ENCODE measurements at places on chromosomes 12 and 14. TPM values are rescaled to one million over a fixed set of nuclear protein-coding genes. Genes with fewer than 3 reads are reported as not detected.

- H3K27me3 ChIP-seq, result no peaks in the 10 kb centered on the region
- H3K4me1 ChIP-seq, result no peaks in the 10 kb centered on the region
- DNase-seq, result peak; percentile 10
- H3K4me3 ChIP-seq, result no peak overlapping the region
- H3K36me3 ChIP-seq, result no peaks in the 10 kb centered on the region
Observed at GRCh38 chr12:132152953-132153352, 8.7 kb downstream of the NOC4L start.

DNA sequence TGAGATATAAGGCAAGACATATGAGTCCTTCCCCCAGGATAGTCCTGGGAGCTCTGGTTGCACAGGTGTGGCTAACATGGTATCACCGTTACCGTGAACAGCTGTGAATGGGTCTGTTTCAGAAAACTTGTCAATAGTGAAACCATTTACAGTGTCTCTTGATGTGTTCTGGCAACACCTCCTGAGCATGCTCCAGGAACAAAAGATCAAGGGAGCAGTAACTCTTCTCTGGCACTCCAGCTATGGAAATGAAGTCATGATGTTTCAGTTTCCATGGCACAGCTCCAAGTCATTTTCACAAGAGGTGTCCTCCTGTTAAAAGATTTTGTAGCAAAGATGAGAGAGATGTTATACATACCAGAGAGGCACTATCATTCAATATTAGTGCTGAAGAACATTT lies 253.7 kb downstream of the SNAPC1 start:
- no peak overlapping the region for H3K4me3 ChIP-seq
- no peaks in the 10 kb centered on the region for H3K4me1 ChIP-seq
- no peak for DNase-seq
- no peaks in the 10 kb centered on the region for H3K36me3 ChIP-seq
- no peaks in the 10 kb centered on the region for H3K27me3 ChIP-seq

The SOX5 gene
- 2.5 TPM for total RNA-seq

- no peaks in the 10 kb centered on the region for H3K27me3 ChIP-seq
- no peak overlapping the region for H3K27ac ChIP-seq
- no peak overlapping the region for H3K4me3 ChIP-seq
- H3K4me1 ChIP-seq, result peaks cover 28% of the 10 kb centered on the region
- H3K36me3 ChIP-seq, result no peaks in the 10 kb centered on the region
Observed at GRCh38 chr12:96039516-96039915, 4.1 kb upstream of the LTA4H start.

- peaks cover 6% of the 10 kb centered on the region for H3K4me1 ChIP-seq
- no peak overlapping the region for H3K4me3 ChIP-seq
- no peaks in the 10 kb centered on the region for H3K36me3 ChIP-seq
- no peaks in the 10 kb centered on the region for H3K27me3 ChIP-seq
- peak overlapping the region; percentile 57 for H3K27ac ChIP-seq
- DNase-seq, result no peak
Observed at GRCh38 chr12:10069099-10069498, 29.7 kb downstream of the CLEC1A start.

GRCh38 chr12:5163661-5164060 lies 120.0 kb downstream of the KCNA5 start:
- no peaks in the 10 kb centered on the region for H3K36me3 ChIP-seq
- DNase-seq, result no peak
- H3K27ac ChIP-seq, result no peak overlapping the region
- H3K4me3 ChIP-seq, result no peak overlapping the region

- H3K36me3 ChIP-seq, result no peaks in the 10 kb centered on the region
- H3K4me3 ChIP-seq, result no peak overlapping the region
- H3K27ac ChIP-seq, result no peak overlapping the region
- no peaks in the 10 kb centered on the region for H3K4me1 ChIP-seq
- H3K27me3 ChIP-seq, result no peaks in the 10 kb centered on the region
- DNase-seq, result no peak
Observed at GRCh38 chr14:86404989-86405649, 875.2 kb downstream of the FLRT2 start.

The NKX2-1 gene
- not detected for total RNA-seq

DNA sequence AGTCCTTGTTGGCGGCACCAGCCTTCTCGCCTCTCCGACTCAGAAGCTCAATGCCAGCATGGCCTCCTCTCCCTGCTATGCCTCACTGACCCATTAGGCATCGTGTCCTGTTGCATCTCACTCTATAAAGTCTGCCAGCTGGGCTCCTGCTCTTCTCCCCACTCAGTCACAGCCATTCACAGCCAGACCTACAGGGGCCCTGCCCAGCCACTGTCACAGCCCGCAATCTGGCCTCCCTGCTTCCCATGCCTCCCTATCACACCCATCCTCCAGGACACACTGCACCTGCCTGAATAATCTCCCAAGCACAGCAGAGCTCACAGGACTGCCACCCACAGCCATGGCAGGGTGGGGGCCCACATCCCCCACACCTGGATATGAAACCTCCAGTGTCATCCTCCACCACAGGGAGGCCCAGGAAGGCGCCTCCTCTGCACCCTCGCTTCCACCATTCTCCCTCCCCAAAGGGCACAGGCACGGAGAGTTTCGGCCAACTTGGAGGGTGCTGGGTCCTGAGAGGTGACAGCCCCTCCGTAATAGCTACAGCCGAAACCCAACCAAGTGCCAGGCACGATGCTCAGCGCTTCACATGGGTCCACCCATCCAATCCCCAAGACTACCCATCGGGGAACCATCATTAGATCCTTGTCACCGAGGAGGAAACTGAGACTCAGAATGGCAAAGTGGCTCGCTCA lies 370.3 kb downstream of the BCL11B start:
- no peak for DNase-seq
- no peak overlapping the region for H3K27ac ChIP-seq
- no peaks in the 10 kb centered on the region for H3K4me1 ChIP-seq
- H3K4me3 ChIP-seq, result no peak overlapping the region
- peaks cover 44% of the 10 kb centered on the region for H3K27me3 ChIP-seq

The KCNK13 gene
- 1.2 TPM for total RNA-seq

- no peaks in the 10 kb centered on the region for H3K27me3 ChIP-seq
- DNase-seq, result peak; percentile 23
- H3K4me3 ChIP-seq, result no peak overlapping the region
- H3K27ac ChIP-seq, result peak overlapping the region; percentile 64
- peaks cover 17% of the 10 kb centered on the region for H3K4me1 ChIP-seq
Observed at GRCh38 chr12:26318661-26319068, 123.3 kb downstream of the SSPN start.

DNA sequence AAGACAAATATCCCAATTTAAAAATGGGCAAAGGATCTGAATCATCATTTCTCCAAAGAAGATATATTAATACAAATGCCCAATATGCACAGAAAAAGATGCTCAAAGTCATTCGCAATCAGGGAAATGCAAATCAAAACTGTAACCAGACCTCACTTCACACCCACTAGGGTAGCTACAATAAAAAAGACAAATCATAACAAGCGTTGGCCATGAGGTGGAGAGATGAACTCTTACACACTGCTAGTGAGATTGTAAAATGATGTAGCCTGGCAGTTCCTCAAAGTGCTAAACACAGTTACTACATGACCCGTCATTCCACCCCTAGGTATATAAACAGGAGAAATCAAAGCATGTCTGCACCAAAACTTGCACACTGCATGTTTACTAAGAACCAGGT lies 30.4 kb downstream of the CDC42BPB start:
- no peak for DNase-seq
- no peaks in the 10 kb centered on the region for H3K36me3 ChIP-seq
- no peak overlapping the region for H3K4me3 ChIP-seq
- H3K4me1 ChIP-seq, result peaks cover 36% of the 10 kb centered on the region
- no peaks in the 10 kb centered on the region for H3K27me3 ChIP-seq

DNA sequence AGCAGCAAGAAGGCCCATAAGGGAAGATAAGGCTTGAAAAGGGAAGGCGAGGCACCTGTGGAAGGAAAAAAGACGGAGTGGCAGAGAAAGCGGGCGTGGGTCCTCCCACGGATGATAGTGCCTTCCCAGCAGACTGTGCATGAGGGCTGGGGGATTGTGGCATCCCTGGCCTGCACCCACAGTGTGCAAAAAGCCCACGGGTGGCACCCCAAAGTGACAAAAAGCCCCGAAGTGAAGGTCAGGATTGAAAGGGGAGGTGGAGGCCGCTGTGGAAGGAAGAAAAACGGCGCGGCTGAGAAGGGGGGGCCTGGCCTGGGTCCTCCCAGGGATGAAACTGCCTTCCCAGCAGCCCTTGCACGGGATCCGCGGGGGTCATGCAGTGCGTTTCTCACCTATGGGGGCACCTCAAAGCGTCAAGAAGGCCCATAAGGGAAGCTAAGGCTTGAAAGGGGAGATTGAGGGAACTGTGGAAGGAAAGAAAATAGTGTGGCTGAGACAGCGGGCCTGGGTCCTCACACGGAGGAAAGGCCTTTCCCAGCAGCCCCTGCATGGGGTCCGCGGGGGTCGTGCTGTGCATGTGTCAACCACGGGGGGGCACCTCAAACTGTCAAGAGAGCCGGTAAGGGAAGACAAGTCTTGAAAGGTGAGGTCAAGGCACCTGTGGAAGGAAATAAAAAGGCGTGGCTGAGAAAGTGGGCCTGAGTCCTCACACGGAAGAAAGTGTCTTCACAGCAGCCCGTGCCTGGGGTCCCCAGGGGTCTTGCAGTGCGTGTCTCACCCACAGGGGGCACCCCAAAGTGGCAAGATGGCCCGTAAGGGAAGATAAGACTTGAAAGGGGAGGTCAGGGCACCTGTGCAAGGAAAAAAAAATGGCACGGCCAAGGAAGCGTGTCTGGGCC lies 274.1 kb downstream of the ALG10 start:
- H3K4me3 ChIP-seq, result no peak overlapping the region
- peak; percentile 1 for DNase-seq
- H3K4me1 ChIP-seq, result no peaks in the 10 kb centered on the region
- no peak overlapping the region for H3K27ac ChIP-seq
- peaks cover 25% of the 10 kb centered on the region for H3K27me3 ChIP-seq

- no peak overlapping the region for H3K27ac ChIP-seq
- H3K4me1 ChIP-seq, result peaks cover 41% of the 10 kb centered on the region
- H3K36me3 ChIP-seq, result peaks cover 13% of the 10 kb centered on the region
- peak overlapping the region; percentile 93 for H3K4me3 ChIP-seq
- no peaks in the 10 kb centered on the region for H3K27me3 ChIP-seq
- DNase-seq, result no peak
Observed at GRCh38 chr14:34710006-34710405, 4.4 kb downstream of the CFL2 start.

DNA sequence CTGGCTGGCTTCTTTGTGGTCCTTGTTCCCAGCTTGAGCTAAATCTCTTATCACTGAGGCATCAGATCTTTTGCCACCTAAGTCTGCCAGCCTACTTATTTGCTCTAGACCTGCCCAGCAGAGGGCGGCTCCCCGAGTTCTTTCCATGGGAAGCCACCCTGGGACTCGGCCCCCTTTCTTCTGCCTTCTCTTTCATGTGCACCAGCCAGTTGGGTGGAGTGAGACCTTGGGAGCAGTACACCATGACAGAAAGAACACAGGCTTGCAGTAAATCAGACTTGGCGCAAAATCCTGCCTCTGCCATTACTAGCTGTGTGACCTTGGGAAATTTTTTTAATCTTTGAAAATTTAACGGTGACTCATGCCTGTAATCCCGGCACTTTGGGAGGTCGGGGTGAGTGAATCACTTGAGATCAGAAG lies 7.4 kb downstream of the SMAGP start:
- no peaks in the 10 kb centered on the region for H3K36me3 ChIP-seq
- H3K4me3 ChIP-seq, result no peak overlapping the region
- H3K4me1 ChIP-seq, result peaks cover 8% of the 10 kb centered on the region
- DNase-seq, result no peak
- no peak overlapping the region for H3K27ac ChIP-seq

GRCh38 chr12:78210506-78210860 lies 379.8 kb downstream of the NAV3 start:
- H3K4me1 ChIP-seq, result no peaks in the 10 kb centered on the region
- no peak for DNase-seq
- peaks cover 3% of the 10 kb centered on the region for H3K36me3 ChIP-seq

DNA sequence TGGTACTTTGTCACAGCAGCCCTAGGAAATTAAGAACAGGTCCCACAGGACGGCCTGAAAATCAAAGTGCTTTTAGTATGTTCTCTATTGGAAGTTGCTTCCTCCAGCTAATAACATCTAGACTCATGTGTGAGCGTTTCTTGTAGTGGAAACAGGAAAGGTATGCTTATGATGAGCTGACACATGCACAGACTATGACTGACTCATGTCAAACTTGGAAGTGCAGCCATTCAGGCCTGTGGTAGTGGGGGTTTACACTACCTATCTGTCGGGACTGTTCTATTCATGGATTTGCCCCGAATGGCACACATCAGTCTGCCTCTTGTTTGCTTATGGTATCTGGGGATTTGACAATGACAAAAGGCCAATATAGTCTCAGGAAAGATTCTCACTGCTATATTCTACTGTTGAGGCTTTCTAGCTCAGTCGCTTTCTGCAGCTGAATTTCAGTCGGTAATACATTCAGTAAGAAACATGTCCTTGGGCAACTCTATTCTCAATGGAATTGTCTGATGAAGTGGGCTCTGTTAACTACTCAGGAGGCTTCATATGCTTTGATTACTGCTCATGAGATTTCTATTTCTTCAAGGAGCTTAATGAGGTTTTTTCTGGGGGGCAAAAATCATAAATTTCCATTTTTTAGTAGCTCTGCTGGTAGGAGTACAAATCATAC lies 270.3 kb upstream of the DAAM1 start:
- no peak overlapping the region for H3K27ac ChIP-seq
- no peaks in the 10 kb centered on the region for H3K27me3 ChIP-seq
- H3K4me1 ChIP-seq, result no peaks in the 10 kb centered on the region
- no peak overlapping the region for H3K4me3 ChIP-seq

The OR10G2 gene
- not detected for total RNA-seq

The OASL gene
- 1.00 TPM for total RNA-seq

The BICDL1 gene
- total RNA-seq, result 0.23 TPM

DNA sequence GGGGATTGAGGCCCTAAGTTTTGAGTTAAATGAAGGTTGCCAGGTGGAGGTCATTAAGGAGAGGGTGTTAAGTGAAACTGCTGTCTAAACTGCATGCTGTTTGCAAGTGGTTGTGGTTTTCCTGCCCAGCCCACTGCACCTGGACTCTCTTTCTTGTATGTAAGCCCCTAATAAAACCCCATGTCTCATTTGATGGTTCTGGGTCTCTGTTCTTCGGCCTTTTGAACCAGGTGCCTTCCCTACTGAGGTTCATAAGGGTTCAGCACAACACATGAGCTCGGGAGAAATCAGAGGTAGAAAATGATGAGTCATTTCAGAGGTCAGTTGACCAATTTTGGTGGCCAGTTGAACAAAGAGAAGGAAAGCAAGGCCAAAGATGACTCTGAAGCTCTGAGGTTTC lies 382.5 kb downstream of the RPS29 start:
- DNase-seq, result no peak
- no peaks in the 10 kb centered on the region for H3K27me3 ChIP-seq
- no peaks in the 10 kb centered on the region for H3K36me3 ChIP-seq
- H3K4me1 ChIP-seq, result no peaks in the 10 kb centered on the region
- H3K4me3 ChIP-seq, result no peak overlapping the region

DNA sequence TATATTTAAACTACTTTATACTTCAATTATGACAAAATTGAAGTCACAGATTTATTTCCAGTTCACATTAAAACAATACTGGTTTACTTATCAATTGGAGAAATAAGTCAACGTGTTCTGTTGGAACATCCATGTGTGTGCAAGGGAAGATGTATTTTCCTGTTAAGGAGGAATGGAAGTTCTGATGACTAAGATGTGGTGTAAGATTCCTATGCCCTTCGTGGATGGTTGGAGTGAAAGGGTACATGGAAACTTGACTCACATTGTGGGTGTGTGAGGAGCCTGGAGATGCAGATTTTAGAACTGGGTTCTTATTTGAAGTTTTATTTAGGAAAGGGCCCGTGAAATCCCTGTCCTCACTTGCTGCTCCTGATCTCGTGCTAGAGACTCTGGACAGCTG lies 95.3 kb downstream of the CATSPERB start:
- no peaks in the 10 kb centered on the region for H3K27me3 ChIP-seq
- H3K4me3 ChIP-seq, result no peak overlapping the region
- DNase-seq, result no peak
- H3K36me3 ChIP-seq, result no peaks in the 10 kb centered on the region
- H3K27ac ChIP-seq, result no peak overlapping the region
